ENCODE measurements at places on chromosomes 3 and 15. TPM values are rescaled to one million over a fixed set of nuclear protein-coding genes. Genes with fewer than 3 reads are reported as not detected.

The SOX14 gene
- not detected for polyA plus RNA-seq

The PRR23A gene
- not detected for polyA plus RNA-seq

The STARD9 gene
- 1.1 TPM for polyA plus RNA-seq

The WNT5A gene
- 0.67 TPM for polyA plus RNA-seq

The WNT7A gene
- 0.13 TPM for polyA plus RNA-seq

The SI gene
- 0.11 TPM for polyA plus RNA-seq

The CAMK2N2 gene
- 0.39 TPM for polyA plus RNA-seq

The PCOLCE2 gene
- 59.0 TPM for polyA plus RNA-seq

The CPB1 gene
- polyA plus RNA-seq = not detected

The TRIM71 gene
- polyA plus RNA-seq = 0.92 TPM

The LPP gene
- 6.7 TPM for polyA plus RNA-seq

The GXYLT2 gene
- 0.39 TPM for polyA plus RNA-seq

The TM4SF4 gene
- polyA plus RNA-seq = 0.92 TPM

The GOLGA8T gene
- polyA plus RNA-seq = 0.28 TPM

The CTXN2 gene
- 0.15 TPM for polyA plus RNA-seq

The ACP3 gene
- 31.8 TPM for polyA plus RNA-seq

The DUOXA2 gene
- polyA plus RNA-seq = 0.37 TPM

The ECE2 gene
- polyA plus RNA-seq = not detected

The HRH1 gene
- 1.9 TPM for polyA plus RNA-seq

The JAGN1 gene
- 55.3 TPM for polyA plus RNA-seq

The ENTPD3 gene
- polyA plus RNA-seq = 1.1 TPM

The CISH gene
- polyA plus RNA-seq = 59.4 TPM

The SRPRB gene
- 47.9 TPM for polyA plus RNA-seq

The SERPINI1 gene
- polyA plus RNA-seq = 35.3 TPM

The SAMD7 gene
- polyA plus RNA-seq = not detected
